AG10803 (cell line): ENCODE measurements at places on chromosomes 5 and 9.

DNA sequence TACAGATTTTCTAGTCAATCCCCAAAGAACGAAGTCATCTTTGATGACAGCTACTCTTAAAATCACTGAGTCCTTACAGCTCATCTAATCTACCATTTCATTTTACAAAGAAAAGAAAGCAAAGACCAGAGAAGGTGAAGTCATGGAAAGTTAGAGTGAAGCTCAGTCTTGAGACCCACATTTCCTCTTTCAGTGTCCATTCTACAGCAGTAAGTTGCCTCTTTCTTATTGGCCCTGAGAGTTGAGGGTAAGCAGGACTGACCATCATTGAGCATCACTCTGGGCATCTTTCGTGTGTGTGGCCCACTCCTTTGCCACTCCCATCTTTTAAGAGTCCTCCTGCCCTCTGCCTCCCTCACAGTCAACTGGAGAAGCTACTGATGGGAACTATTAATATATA, 251.8 kb upstream of the NR4A3 start:
- DNase-seq: no peak

GRCh38 chr9:88372103-88372654, 16.1 kb upstream of the SPIN1 start:
- DNase-seq: no peak

DNA sequence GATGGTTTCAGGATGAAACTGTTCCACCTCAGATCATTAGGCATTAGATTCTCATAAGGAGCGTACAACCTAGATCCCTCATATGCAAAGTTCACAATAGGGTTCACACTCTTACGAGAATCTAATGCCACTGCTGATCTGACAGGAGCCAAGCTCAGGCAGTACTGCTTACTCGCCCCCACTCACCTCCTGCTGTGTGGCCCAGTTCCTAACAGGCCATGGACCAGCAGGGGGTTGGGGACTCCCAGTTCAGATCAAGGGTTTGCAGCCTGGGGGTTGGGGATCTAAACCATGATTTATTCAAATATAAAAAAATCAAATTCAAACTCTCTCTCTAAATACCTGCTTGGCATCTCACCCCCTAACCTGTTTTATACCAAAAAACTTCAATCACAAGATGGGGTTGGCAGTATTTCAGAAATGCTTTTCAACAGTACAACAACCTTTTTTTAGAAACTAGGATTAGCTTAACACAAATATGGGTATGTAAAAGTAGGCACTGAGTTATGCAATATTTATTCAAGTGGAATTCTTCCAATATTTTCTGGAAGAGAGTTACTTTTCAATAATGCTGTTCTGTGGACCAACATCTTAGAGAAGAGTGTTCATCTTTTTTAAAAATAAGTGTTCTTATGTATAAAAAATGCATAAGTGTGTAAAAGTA, 30.1 kb upstream of the SLC12A2 start:
- peak; percentile 39 for DNase-seq

GRCh38 chr5:147309621-147310020, 74.8 kb downstream of the STK32A start:
- DNase-seq: no peak

DNA sequence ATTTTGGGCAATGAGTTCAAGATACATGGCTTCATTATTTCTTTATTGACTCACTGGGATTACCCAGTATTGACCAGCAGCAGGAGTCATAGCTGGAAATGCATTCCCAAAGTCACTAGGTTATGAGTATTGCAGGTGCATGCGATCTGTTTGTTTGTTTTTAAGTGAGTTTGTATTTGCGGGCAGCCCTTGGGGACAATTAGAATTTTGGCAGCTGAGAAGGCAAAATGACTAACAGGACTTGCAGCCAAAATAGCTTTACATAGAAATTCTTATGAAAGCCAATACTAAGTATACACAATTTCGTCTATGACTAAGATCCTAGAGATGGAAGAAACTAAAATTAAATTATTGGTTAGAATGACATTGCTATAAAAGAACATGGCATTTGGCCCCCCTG, 18.1 kb upstream of the RGMB start:
- DNase-seq: peak; percentile 84

- no peak for DNase-seq
Observed at GRCh38 chr5:56520986-56521730, 288.0 kb upstream of the ANKRD55 start.

DNA sequence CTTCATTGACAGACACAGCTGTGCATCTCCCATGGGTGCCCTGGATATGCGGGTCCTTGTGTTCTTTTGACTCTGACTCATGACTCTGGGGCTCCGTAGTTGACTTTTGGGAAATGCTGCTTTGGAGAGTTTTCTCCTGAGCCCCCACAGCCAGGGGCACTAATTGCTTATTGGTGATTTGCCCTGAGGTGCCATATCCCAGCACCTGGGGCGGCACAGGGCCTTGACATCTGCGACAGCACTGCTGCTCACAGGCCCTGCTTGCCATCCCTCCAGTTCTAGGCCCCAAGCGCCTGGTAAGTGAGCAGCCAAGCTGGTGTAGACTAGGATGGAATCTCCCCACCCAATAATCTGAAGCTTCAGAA, 75.1 kb downstream of the AMBP start:
- no peak for DNase-seq

DNA sequence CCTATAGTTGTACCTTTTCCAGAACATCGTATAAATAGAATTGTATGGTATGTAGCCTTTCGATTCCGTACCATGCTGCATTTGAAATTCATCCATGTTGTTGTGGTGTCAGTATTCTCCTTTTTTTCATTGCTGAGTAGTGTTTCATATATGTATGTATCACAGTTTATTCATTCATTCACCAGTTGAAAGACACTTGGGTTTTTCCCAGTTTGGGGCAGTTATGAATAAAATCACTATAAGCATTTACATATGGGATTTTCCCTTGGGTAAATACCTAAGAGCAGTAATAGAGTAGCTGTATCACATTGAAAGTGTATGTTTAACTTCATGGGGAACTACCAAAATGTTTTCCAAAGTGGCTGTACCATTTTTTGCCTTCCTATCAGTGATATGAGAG, 16.1 kb upstream of the FKTN start:
- DNase-seq: no peak

- no peak for DNase-seq
Observed at GRCh38 chr9:124216474-124217176, 41.1 kb upstream of the NEK6 start.

DNA sequence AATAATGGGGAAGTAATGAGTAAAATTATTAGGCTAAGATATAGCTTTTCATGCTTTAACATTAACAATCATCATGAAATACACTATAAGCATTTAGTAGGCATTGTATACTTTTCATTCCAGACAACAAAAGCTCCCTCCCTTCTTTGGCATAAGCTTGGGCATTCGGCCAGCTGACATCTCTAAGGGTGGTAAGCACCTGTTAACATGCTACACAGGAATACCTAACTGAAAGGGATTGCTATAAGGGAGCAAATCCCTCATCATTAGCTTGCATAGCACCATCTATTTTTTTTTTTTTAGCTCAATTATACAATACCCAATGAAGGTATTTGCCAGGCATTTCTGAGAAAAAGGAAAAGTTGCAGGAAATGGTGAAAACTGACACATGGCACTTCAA, 16.6 kb downstream of the STRBP start:
- no peak for DNase-seq

GRCh38 chr5:157651623-157652376, 438 bp downstream of the SOX30 start:
- DNase-seq: peak; percentile 50

GRCh38 chr9:34664281-34665066, 2.0 kb upstream of the CCL27 start:
- DNase-seq: peak; percentile 84

DNA sequence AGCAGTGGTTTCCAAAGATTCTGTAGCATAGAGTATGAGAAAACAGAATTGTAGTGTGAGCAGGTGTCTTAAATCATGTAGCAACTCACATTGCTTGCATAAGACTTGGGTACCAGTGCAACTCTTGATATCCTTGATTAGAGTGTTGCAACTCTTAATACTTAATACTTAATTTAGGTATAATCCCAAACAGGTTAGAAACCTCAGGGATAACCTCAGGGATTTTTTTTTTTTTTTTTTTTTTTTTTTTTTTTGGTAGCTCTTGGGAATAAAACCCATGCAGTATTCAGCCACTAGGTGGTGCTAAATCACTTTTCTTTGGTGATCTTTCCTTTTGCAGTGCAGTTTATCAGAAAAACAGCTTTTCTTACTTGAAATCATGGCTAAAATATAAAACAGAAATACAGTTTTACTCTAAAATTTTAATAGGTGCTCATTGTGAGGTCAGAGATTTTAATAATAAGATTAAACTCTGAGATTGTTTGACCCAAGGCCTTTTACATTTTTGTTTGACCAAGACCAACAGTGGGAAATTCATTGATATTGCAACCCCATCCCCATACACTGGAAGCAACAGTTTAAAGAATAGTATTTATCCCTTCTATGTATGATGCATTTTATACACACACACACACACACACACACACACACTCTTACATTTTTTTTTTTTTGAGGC, 55.3 kb downstream of the ERAP1 start:
- peak; percentile 61 for DNase-seq

GRCh38 chr5:96663608-96664007, 1.4 kb downstream of the CAST start:
- no peak for DNase-seq

- DNase-seq: no peak
Observed at GRCh38 chr9:124730772-124731171, 40.3 kb downstream of the NR6A1 start.

GRCh38 chr9:94593459-94594345, at the start of gene FBP2:
Gene FBP2 (minus strand): TSS chr9:94593824. CDS start chr9:94593726, 98 bp downstream.
- DNase-seq: no peak

DNA sequence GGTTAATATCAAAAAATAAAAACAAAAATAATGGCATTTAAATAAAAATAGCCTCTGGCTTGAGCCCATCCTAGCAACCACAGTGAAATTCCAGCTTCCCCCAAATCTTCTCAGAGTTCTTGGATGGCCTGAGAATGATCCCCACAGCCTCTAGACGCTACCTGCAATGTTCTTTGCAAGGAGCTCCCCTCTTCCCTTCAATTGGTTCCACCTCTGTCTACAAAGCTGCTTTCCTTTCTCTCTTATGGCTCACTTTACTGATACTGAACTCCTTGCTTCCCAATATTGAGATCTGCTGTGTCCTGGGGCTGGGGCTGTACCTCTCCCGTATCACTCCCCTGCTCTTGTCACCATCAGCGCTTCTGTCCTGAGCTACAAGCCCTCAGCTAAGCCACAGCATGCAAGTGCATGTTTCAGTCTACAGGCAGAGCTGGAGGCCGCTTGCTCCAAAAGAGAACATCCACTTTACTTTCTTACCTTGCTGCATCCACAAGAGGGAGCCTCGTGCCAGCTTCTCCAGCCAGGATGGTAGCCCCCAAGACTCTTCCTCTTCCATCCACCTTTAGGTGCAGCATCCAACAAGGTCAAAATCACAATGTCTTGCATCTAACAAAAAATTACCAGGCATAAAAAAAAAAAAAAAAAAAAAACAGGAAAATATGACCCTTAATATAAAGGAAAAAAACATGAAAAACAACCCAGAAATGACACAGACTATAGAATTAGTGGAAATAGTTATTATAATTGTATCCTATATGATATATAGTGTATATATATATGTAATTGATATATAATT, 57.4 kb upstream of the PRSS3 start:
- DNase-seq: peak; percentile 55

DNA sequence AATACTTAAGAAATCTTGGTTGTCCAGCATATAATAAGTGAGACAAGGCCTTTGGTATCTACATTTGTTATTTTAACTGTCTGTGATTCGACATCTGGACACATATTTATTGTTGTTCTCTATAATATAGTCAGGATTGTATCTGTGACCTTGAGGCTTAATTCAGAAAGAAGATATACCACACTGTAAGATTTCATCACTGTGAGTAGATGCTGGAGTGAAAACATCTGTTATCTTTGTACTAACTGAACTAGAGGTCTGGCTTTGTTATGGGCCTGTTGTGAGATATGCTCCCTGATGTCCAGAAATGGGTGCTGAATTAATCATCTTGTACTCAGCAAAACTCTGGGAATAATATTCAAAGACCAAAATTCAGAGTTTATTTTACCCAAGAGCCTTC, 148.5 kb downstream of the ISOC1 start:
- DNase-seq: no peak

DNA sequence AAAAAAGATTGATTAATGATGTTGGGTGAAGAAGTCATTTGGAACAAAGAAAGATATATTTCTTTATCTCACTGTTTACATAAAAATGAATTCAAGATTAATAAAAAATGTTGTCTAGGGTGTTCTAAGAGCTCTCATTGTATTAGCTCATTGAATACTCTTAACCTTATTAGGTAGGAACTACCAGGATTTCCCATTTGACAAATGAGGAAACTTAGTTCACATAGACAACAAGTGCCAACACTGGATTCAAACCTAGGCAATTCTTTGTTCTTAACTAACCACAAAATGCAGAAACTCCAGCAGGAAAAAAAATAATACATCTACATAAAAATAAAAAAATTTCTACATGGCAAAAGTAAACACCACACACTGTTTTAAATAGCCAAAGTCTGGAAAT, 175.8 kb downstream of the RAPGEF6 start:
- DNase-seq: no peak

DNA sequence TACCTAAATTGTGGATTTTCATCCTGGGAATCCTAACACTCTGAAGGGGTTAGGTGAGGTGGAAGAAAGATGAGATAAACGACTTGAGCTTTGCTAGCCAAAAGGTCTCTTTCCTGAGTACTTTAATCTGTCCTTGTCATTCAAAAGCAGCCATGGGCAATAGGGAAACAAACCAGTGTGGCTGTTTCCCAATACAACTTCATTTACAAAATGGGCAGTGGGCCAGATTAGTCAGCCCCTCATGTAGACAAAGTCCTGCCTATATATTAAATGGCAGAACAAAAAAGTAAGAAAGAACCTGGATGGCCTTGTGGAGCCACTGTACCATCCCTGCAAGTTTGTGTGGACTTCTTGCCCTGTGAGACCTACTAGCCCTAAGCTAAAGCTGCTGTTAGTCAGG, 51.0 kb upstream of the NFIL3 start:
- no peak for DNase-seq

DNA sequence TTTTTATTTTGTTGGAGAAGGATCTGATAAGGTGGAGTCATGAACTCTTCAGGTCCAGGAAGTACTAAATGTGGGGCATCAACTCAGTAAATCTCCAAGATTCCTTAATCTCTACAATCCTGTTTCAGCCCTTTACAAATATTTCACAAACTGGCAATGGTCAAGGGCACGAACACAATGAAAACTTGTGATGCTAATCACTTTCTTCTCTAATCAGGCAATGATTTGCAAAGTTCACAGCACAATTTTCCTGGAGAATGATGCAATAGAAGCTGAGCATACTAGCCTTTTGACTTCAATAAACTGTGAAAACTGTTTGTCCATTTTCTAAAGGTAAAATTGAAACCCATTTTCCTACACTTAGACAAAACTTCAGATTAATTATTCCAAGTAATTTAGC, 16.9 kb downstream of the GDF9 start:
- no peak for DNase-seq

DNA sequence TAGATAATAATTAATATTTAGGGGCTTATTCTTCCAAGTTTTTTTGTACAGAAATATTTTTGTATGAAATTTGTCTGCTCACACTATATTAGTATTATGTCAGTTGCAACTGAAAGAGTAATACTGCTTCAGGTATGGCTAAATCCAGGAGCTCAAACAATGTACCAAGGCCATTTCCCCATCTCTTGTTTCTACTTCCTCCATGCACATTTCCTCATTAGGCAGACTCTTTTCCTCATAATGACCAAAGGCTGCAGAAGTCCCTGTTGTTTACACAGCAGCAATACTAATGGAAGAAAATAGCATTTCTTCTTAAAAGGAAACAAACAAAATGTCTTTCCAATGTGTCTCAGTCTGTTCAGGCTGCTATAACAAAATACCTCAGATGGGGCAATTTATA, 9.2 kb upstream of the OTULINL start:
- no peak for DNase-seq
